T-cell (primary cell): ENCODE measurements at places on chromosomes 1 and 21. TPM values are rescaled to one million over a fixed set of nuclear protein-coding genes. Genes with fewer than 3 reads are reported as not detected.

- no peak for DNase-seq
These were observed 6.2 kb downstream of the LRRC3 start for GRCh38 chr21:44461464-44462001.

GRCh38 chr1:14017531-14017961 is 317.6 kb downstream of the PRDM2 start:
- DNase-seq = no peak

DNA sequence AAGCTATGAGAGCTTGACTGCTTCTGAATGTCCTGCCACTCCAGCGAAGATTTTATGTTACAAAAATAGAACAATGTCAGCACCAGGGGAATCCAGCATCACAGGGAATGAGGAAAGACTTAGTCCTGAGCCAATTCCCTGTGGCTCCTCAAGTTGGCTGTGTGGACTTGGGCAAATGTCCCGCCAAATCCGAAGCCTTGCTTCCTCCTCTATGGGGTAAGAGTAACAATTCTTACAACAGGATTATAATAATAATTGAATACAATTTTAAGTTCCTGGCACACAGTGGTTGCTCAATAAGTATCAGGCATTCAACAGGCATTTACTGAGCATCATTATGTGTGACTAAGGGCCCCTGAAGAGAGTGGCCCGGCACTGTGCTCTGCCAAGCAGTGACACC is 44.4 kb downstream of the STPG1 start:
- DNase-seq = no peak

- DNase-seq = no peak
These were observed 343.2 kb downstream of the OLFM3 start for GRCh38 chr1:101653482-101653946.

- no peak for DNase-seq
These were observed 1.1 kb downstream of the UBE2J2 start for GRCh38 chr1:1272341-1273208.

DNA sequence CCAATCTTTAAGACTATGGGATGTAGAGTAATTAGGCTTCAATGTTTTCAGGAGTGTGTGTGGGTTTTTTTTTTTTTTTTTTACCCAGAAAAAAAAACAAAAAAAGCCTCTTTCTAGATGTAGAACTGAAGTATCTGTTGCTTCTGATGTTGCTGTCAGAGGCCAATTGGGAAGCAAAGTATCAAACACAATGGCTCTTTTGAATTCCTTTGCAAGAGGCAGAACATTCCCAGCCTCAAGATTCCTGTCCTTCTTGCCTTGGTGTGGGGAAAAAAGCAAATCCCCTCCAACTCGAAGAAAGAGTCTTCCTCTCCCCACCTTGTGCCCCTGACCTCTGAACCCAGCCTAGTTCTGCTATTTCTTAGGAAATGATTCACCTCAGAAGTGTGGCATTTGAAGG is 55.4 kb upstream of the LMO4 start:
- DNase-seq = no peak

GRCh38 chr1:10918531-10918930 is 93.9 kb upstream of the TARDBP start:
- no peak for DNase-seq

GRCh38 chr1:43206600-43207228 is 34.6 kb downstream of the CFAP57 start:
- no peak for DNase-seq

GRCh38 chr1:203133970-203134725 is 6.6 kb downstream of the ADORA1 start:
- no peak for DNase-seq

Gene TGFB2
- total RNA-seq = not detected

Gene GIPC2
- 0.18 TPM for total RNA-seq

Gene PDZK1IP1
- not detected for total RNA-seq

Gene LCK
- total RNA-seq = 428 TPM

Gene C21orf91
- 52.6 TPM for total RNA-seq

Gene IVL
- not detected for total RNA-seq

Gene IL24
- not detected for total RNA-seq

Gene HS2ST1
- 11.3 TPM for total RNA-seq

Gene CTH
- 2.4 TPM for total RNA-seq
